ENCODE measurements at places on chromosomes 6 and 20. TPM values are rescaled to one million over a fixed set of nuclear protein-coding genes. Genes with fewer than 3 reads are reported as not detected.
A peak's percentile ranks its signal among the peaks of the same experiment; 100 is the strongest.

DNA sequence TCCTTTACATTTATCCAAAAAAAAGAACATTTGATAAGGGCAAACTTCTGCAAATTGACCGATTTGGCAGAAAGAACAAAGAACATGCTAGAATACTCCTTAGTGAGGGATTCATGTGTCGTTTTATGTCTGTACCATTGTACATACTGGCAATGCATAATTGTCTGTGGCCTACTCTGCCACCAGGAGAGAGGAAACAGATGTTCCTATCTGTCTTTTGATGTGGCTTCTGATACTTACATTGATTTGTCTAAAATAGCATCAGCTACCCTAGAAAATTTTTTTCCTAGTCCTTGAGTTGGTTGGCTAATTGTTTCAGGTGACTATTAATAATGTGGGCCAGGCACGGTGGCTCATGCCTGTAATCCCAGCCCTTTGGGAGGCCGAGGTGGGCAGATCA is 654.1 kb downstream of the KIF16B start:
- H3K27ac ChIP-seq: no peak overlapping the region
- no peaks in the 10 kb centered on the region for H3K36me3 ChIP-seq
- no peaks in the 10 kb centered on the region for H3K4me1 ChIP-seq
- no peaks in the 10 kb centered on the region for H3K27me3 ChIP-seq
- H3K4me3 ChIP-seq: no peak overlapping the region
- DNase-seq: no peak

GRCh38 chr6:170470734-170471133 is 82.4 kb downstream of the PSMB1 start:
- no peak overlapping the region for H3K4me3 ChIP-seq
- H3K4me1 ChIP-seq: no peaks in the 10 kb centered on the region
- no peak overlapping the region for H3K27ac ChIP-seq
- no peak for DNase-seq
- H3K36me3 ChIP-seq: no peaks in the 10 kb centered on the region

DNA sequence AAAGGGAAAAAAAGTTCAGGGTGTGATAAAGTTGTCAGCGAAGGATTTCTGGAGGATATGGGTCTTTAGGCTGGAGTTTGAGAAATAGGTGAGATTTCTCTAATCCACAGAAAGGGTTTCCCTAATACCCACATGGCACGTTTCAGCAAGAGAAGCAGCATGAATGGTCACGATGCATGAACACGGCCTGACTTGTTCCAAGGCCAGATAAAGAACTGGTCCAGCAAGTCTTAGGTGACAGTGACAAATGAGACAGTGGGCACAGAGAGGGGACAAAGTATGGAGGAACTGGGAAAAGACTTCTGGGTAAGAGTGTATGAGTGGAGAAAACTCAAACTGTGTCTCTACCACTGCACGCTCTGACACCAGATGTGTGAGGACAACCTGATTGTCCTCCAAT is 262.0 kb upstream of the FOXQ1 start:
- no peak for DNase-seq
- no peaks in the 10 kb centered on the region for H3K36me3 ChIP-seq
- H3K27me3 ChIP-seq: peaks cover 19% of the 10 kb centered on the region
- H3K4me3 ChIP-seq: no peak overlapping the region
- no peaks in the 10 kb centered on the region for H3K4me1 ChIP-seq

DNA sequence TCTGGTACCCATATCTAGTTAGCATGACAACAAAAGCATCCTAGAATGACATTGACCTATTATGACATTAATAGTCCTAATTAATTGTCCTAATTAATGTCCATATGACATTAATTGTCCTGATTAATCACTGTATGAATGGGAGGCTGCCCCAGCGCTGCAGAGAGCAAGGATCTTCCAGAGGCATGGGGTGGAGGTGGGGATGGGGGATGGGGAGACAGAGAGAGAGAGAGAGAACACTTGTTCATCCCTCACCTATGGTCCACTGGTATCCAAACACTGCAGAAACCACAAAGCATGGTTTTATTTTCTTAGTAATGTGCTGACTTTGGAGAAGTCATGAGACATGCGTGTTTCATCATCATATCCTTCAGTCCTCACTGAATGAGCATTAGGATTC is 235.1 kb downstream of the FNDC1 start:
- no peak overlapping the region for H3K27ac ChIP-seq
- no peak overlapping the region for H3K4me3 ChIP-seq
- no peaks in the 10 kb centered on the region for H3K27me3 ChIP-seq
- no peaks in the 10 kb centered on the region for H3K4me1 ChIP-seq
- DNase-seq: no peak

DNA sequence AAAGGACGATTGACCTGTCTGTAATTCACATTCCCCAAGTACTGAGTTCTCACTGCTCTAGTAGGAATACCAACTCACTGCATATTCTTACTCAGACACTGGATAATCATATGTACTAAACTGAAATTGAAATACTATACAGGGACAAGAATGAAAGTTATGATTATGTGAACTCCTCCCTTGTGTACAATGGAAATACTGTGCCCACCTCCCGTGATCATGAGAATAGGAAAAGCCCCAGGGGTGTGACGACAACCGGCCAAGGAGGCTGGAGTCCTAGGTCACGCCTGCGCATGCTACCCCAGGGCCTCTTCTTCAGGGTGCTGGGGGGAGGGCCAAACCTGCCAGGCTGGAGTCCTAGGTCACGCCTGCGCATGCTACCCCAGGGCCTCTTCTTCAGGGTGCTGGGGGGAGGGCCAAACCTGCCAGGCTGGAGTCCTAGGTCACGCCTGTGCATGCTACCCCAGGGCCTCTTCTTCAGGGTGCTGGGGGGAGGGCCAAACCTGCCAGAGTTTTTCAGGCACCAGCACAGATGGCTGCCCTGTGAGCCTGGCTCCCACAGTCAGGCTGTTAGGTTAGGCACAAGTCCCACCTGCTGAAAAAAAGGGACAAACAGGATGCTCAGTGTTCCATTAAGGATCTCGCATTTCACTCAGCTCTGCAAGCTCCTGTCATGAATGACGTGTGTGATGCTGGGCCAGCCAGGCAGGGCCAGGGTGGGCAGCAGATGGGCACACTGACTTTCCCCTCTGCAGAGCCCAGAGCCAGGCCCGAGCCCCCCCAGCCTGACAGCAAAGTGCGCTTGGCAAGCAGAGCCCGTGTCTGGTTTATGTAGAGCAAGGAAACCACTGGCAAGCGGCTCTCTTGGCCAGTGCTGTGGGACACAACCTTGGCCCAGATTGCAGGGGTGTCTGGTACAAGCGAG is 107.7 kb downstream of the FOXF2 start:
- no peak overlapping the region for H3K27ac ChIP-seq
- DNase-seq: no peak
- H3K36me3 ChIP-seq: no peaks in the 10 kb centered on the region
- H3K4me1 ChIP-seq: no peaks in the 10 kb centered on the region
- no peaks in the 10 kb centered on the region for H3K27me3 ChIP-seq

DNA sequence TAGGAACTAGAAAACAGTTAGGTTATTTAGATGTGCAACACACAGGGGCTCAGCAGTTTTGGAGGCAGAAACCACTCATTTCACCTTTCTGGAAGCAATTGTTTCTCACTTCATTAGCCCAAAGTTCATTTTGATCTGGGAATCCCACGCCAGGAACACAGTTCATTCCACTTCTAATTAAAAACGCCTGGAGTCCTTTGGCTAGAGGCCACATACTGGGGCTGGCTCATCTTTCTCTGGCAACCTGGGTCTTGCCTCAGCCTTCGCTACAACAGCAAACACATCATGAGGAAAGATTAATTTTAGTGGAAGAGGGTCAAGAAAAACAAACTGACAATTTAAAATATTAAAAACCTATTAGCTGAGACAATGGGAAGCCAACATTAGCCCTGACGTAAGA is 69.7 kb downstream of the RFPL4B start:
- no peaks in the 10 kb centered on the region for H3K27me3 ChIP-seq
- H3K4me1 ChIP-seq: no peaks in the 10 kb centered on the region
- no peak overlapping the region for H3K4me3 ChIP-seq
- peak overlapping the region; percentile 67 for H3K27ac ChIP-seq
- no peaks in the 10 kb centered on the region for H3K36me3 ChIP-seq
- no peak for DNase-seq

GRCh38 chr6:44068607-44069296 is 58.5 kb downstream of the MRPL14 start:
- H3K36me3 ChIP-seq: no peaks in the 10 kb centered on the region
- no peaks in the 10 kb centered on the region for H3K27me3 ChIP-seq
- no peak for DNase-seq
- no peak overlapping the region for H3K27ac ChIP-seq
- H3K4me1 ChIP-seq: peaks cover 2% of the 10 kb centered on the region

DNA sequence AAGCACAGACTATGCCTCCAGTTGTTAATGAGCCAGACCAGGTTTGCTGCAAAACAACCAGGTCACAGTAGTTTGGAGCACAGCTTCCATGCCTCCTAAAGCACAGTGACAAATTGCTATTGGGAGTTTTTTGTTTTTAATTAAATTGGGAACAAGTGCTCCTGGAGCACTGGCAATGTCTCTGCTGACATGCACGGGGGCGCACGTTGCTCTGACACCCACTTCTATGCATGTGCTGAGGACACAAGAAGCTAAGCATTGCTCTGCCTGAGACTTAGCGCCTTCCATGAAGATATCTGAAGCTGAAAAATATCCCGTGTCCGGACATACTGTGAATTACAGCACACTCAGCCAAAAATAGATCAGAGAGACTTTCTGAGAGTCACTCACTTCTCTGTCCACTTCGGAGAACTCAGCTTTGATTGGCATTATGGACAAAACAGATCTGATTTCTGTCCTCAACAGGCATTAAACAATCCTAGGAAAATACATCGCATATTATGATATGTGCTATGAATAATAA is 18.6 kb upstream of the GGTLC1 start:
- H3K27ac ChIP-seq: no peak overlapping the region
- peaks cover 5% of the 10 kb centered on the region for H3K27me3 ChIP-seq
- H3K4me1 ChIP-seq: no peaks in the 10 kb centered on the region
- DNase-seq: no peak

GRCh38 chr6:28068067-28068466 is 12.3 kb upstream of the ZNF165 start:
- H3K36me3 ChIP-seq: no peaks in the 10 kb centered on the region
- H3K4me1 ChIP-seq: no peaks in the 10 kb centered on the region
- no peak overlapping the region for H3K4me3 ChIP-seq
- no peaks in the 10 kb centered on the region for H3K27me3 ChIP-seq
- no peak for DNase-seq

DNA sequence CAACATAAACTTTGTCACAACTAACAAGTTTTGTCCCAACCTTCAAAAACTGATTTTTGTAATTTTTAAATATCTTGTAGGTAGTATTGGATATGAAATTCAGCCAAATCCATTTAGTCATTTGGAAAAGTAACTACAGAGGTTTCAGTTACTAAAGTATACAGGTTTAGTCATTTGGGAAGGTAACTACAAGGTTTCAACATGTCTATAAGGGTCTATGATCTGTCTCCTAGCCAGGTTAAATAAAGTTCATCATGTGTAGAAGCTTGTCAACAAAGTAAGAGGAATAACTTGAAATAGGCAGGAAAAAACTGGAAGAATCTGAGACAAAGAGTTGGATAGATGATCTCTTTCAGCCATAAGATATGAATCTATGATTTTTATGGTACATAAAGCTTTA is 229.8 kb downstream of the COL12A1 start:
- H3K4me1 ChIP-seq: peaks cover 4% of the 10 kb centered on the region
- no peak for DNase-seq
- H3K4me3 ChIP-seq: no peak overlapping the region
- H3K27ac ChIP-seq: no peak overlapping the region
- H3K36me3 ChIP-seq: no peaks in the 10 kb centered on the region
- no peaks in the 10 kb centered on the region for H3K27me3 ChIP-seq

- no peaks in the 10 kb centered on the region for H3K27me3 ChIP-seq
- H3K4me3 ChIP-seq: no peak overlapping the region
- no peaks in the 10 kb centered on the region for H3K36me3 ChIP-seq
- DNase-seq: no peak
Observed at GRCh38 chr6:137571854-137572253, 77.7 kb upstream of the OLIG3 start.

DNA sequence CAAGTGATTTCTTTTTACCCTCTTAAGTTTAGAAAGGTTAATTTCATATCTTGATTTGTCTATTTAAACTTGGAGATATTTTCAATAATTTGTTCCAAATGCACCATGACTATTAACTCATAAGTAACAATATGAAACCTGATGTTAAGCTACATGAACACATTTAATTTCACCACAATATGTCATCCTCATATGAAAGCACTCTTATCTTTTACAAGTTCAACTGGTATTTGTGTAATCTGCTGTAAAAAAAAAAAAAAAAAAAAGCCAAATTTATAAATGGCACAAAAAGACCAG is 110.4 kb downstream of the HFE start:
- no peaks in the 10 kb centered on the region for H3K4me1 ChIP-seq
- no peaks in the 10 kb centered on the region for H3K36me3 ChIP-seq
- H3K27ac ChIP-seq: peak overlapping the region; percentile 99
- no peak for DNase-seq

- no peak overlapping the region for H3K4me3 ChIP-seq
- no peak overlapping the region for H3K27ac ChIP-seq
- H3K4me1 ChIP-seq: no peaks in the 10 kb centered on the region
- H3K27me3 ChIP-seq: no peaks in the 10 kb centered on the region
- DNase-seq: no peak
Observed at GRCh38 chr6:91569071-91569470, 982.2 kb upstream of the MAP3K7 start.

- no peaks in the 10 kb centered on the region for H3K27me3 ChIP-seq
- DNase-seq: no peak
- H3K4me1 ChIP-seq: no peaks in the 10 kb centered on the region
- H3K4me3 ChIP-seq: no peak overlapping the region
- no peak overlapping the region for H3K27ac ChIP-seq
- H3K36me3 ChIP-seq: no peaks in the 10 kb centered on the region
Observed at GRCh38 chr20:33883164-33883563, 72.0 kb downstream of the CHMP4B start.

DNA sequence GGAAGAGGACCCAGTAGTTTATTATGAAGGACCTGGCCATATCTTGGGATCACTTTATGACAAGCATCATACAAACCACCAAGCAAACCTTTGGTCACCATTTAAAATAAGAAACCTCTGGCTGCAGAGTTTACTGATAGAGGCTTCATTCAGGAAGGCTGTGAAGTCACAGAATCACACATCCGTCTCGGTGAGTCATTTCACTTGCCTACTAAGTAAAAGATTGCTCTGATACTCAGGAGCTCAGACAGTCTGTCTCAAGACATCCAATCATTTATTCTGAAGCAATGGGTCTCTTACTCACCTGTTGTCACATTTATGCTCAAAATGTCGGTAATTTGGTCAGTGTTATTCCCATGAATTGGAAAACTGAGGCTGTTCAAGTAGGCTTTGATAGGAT is 33.7 kb downstream of the ADGRF5 start:
- H3K4me3 ChIP-seq: no peak overlapping the region
- no peaks in the 10 kb centered on the region for H3K4me1 ChIP-seq
- H3K27ac ChIP-seq: no peak overlapping the region
- no peaks in the 10 kb centered on the region for H3K36me3 ChIP-seq
- no peak for DNase-seq

BIRC7 gene
- not detected for total RNA-seq

PDE7B gene
- total RNA-seq: 5.2 TPM

HLA-DQA1 gene
- total RNA-seq: 15.0 TPM

VSX1 gene
- total RNA-seq: 0.44 TPM

TSBP1 gene
- total RNA-seq: not detected

ZBTB9 gene
- 5.1 TPM for total RNA-seq

FAM184A gene
- total RNA-seq: 12.8 TPM

Data from breast epithelium (tissue), 4 donors.